Right ventricle myocardium inferior (tissue), 1 donor: ENCODE measurements at places on chromosomes 11 and 22. TPM values are rescaled to one million over a fixed set of nuclear protein-coding genes. Genes with fewer than 3 reads are reported as not detected.

DNA sequence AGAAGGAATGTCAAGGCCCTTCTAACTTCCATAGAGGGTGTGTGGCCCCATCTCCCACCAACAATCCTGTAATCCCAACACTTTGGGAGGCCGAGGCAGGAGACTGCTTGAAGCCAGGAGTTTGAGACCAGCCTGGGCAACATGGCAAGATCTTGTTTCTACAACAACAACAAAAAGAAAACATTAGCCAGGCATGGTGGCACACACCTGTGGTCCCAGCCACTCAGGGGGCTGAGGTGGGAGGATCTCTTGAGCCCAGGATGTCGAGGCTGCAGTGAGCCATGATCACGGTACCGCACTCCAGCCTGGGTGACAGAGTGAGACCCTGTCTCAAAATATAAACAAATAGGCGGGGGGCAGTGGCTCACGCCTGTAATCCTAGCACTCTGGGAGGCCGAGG is 16.9 kb downstream of the TSPAN32 start:
- no peak for DNase-seq

- DNase-seq: no peak
Measured at GRCh38 chr11:115676768-115677167, 172.6 kb upstream of the CADM1 start.

DNA sequence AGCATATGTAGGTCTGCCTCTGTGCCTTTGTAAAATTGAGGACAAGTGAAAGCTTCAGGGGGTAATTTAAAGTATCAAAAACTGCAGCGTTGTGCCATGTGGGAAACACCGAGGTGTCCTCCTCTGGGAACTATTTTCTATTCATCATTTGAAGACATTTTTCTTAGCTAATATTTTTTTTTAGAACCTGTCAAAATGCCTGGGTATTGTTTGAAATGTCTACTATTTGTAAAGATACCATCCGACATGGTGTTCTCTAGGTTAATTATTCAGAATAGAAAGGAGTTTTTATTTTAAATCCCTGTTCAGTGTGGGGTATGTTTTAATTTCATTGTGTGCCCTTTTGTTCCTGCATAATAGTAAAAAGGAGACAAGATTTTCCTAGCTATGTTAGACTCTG is 490.8 kb downstream of the NELL1 start:
- DNase-seq: no peak

DNA sequence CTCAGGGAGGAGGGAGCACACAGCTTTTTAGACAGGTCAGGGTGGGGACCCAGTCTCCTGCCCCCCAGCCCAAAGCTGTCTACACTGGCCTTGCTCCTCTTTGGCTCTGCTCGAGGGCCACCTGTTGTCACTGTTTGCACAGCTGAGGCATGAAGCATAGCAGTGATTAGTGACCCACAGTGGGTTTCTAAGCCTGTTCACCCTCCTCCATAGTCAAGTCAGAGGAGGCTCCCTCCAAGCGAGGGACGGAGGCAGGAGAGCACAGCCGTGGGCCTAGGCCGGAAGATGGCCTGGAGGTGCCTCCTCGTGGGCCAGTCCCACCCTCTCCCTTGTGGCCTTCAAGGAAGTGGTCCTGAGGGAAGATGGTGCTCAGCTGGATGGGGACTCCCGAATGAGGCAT is 241.1 kb downstream of the GRIK4 start:
- DNase-seq: no peak

- no peak for DNase-seq
Measured at GRCh38 chr11:79150320-79150719, 290.5 kb downstream of the TENM4 start.

DNA sequence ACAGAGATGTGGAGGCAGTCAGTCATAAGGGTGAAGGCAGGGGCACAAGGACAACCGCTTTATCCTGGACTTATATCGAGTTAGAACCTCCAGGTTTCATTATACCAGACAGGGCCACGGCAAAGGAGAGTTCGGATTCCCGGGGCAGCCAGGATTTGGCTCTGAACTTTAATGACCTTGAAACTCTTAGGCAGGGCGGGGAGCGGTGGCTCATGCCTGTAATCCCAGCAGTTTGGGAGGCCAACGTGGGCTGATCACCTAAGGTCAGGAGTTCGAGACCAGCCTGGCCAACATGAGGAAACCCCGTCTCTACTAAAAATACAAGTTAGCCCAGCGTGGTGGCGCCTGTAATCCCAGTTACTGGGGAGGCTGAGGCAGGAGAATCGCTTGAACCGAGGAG is 1.1 kb upstream of the MYRF start:
- no peak for DNase-seq

GRCh38 chr22:48944433-48944750 is 883.3 kb downstream of the BRD1 start:
- DNase-seq: no peak

- DNase-seq: peak; percentile 84
Measured at GRCh38 chr22:50303848-50304527, 3.5 kb downstream of the PLXNB2 start.

DNA sequence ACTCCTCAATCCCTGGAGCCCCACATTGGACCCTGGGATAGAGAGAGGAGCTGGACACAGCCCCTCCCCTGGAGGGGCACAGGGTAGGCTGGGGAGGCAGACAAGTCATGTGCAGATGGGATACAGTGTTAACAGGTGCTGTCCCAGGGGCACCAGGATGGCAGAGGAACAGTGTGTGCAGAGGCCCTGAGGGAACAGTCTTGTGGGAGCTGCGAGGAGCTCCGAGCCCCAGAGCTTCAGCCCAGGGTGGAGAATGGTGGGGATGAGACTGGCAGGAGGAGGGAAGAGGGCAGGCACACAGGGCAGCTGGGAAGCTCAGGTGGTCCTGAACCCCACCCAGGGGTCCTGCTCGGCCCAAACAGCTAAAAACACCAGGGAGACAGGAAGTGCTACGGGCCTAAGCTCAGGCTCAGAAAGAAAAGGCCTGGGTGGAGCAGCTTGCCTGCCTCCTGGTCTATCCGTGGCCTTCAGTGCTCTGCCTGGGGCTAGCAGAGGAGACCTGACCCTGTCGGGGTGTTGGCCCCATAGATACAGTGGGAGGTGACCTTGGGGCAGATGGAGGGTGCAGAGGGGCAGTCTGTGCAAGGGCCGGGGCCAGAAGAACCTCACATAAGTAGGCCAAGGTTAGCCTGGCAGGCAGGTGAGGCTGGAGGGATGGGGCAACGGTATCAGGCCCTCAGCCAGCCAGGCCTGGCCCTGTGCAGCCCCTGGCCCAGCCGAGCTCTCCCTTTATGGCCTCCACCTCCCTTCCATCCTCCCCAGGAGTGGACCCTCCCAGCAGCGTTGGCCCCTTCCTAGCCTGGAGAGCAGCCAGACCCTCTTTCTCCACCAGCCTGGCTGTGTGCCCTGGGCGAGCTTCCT is 15.4 kb downstream of the CAPN5 start:
- no peak for DNase-seq

- DNase-seq: peak; percentile 23
Measured at GRCh38 chr11:71210861-71211260, 41.5 kb downstream of the SHANK2 start.

GRCh38 chr22:39592081-39593065 is 21.8 kb downstream of the CACNA1I start:
- DNase-seq: no peak

- DNase-seq: no peak
Measured at GRCh38 chr11:64025205-64025604, 10.5 kb upstream of the FLRT1 start.

DNA sequence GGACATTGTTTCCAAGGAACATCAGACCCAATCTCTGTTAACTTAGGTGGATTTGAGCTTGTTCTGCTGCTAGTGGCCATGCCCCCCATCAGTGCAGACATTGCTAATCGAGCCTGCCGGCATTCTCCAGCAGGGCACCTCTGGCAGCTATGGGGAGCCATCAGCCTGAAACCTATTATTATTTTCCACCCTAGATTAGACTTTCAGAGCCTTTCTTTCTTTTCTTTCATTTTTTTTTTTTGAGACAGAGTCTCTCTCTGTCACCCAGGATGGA is 4.9 kb downstream of the CACNA1I start:
- DNase-seq: no peak

DNA sequence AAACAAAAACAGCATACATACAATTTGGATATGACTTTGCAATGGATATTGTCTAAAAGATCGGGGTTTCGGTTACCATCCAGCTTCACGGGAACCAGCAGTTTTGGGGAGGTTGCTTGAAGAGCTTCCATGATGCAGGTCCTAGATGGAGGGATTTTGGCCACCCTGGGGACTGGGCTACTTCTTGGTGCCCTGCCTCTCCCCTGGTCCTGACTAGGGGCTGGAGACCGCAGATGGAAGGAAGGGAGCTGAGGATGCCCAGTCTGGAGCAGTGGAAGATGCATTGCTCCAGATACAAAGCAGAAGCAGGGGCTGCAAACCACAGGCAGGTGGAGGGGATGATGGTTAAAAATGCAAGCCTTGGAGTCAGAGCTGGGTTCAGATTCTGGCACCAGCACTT is 13.5 kb downstream of the SOX10 start:
- DNase-seq: no peak

- DNase-seq: no peak
Measured at GRCh38 chr11:68682531-68682961, 1.8 kb upstream of the GAL start.

DNA sequence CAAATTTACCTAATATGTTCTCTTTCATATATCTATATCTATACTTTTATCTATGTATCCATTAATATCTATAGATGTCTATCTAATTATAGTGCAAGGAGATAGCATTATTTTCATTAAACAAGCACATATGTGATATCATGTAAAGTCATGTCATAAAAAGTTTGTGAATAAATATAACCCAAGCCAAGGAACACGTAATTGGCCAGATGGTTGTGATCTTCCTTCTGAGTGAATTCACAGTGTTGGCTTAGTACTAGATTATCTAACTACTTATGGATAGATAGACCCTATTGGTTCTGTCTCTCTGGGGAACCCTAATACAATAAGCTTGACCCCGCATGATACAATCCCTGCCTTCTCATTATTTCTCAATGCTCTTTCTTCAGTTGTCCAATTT is 484.4 kb downstream of the LRRC4C start:
- DNase-seq: no peak

- DNase-seq: no peak
Measured at GRCh38 chr11:103183981-103184611, 74.9 kb downstream of the DYNC2H1 start.

- peak; percentile 82 for DNase-seq
Measured at GRCh38 chr11:45252134-45252856, 33.8 kb downstream of the SYT13 start.

- no peak for DNase-seq
Measured at GRCh38 chr22:34849965-34850364, 216.0 kb upstream of the ISX start.

Gene RTN4RL2
- total RNA-seq: 1.6 TPM

Gene MMP10
- not detected for total RNA-seq

Gene CYB561A3
- 14.6 TPM for total RNA-seq

Gene ADM
- 14.1 TPM for total RNA-seq

Gene CECR2
- total RNA-seq: 6.4 TPM

Gene REXO2
- total RNA-seq: 174 TPM

Gene GGTLC3
- not detected for total RNA-seq

Gene ADAMTS15
- 45.6 TPM for total RNA-seq

Gene ADAMTS8
- total RNA-seq: 0.57 TPM
